ENCODE measurements at places on chromosomes 11 and 22.

DNA sequence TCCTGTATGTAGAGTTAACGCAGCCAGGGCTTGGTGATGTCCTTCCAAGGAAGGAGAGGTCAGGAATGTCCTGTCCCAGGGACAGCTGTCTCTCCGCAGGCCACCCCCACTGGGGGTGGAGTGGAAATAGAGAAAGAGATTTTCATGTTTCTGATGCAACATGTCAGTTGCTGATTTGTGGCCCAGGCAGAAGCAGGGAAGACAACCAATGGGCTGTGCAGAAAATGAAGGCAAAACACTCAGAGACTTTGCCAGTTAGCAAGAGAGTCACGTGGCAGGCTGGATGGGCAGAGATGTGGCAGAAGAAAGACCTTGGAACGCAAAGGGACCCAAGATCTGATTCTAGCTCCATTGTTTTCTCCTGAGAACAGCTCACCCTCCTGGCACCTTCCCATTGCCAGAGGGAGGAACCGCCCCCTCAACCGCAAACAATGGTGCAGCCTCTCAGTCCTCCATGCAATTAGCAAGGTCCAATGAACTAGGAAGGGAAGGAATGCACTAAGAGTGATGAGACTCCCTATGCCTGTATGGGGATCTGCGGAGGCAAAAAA lies 71.0 kb downstream of the SYN3 start:
- no peak for DNase-seq

DNA sequence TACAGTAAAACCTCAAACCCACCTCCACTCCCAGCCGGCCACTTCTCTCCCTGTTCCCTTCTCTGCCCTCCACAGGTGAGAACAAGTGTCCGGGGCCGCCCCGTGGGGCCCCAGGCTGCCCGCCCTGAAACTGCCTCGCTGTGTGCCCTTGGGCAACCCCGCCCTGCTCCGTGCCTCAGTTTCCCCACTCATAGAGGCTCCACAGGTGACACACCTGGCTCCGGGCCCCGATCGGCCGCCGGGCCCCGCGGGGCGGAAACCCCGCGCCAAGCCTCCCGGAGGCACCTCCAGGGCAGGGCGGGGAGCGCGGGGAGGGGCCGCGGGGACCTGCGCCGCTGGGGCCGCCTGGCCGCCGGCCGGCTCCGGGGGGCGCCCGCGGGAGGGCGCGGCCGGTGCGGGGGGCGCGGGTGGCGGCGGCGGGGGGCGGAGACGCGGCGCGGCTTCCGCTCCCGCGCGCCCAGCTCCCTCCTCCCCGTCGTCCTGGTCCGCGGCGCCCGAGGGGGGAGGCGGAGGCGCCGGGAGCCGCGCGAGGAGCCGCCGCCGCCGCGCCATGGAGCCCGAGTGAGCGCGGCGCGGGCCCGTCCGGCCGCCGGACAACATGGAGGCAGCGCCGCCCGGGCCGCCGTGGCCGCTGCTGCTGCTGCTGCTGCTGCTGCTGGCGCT lies at the start of gene LRP5:
Gene LRP5, plus strand, starts transcription at position 475 of the 663 bp plus-strand sequence. Its CDS starts 124 bp downstream, at position 599.
- peak; percentile 71 for DNase-seq

- no peak for DNase-seq
These were observed 23.2 kb downstream of the ADORA2A start for GRCh38 chr22:24450610-24451009.

DNA sequence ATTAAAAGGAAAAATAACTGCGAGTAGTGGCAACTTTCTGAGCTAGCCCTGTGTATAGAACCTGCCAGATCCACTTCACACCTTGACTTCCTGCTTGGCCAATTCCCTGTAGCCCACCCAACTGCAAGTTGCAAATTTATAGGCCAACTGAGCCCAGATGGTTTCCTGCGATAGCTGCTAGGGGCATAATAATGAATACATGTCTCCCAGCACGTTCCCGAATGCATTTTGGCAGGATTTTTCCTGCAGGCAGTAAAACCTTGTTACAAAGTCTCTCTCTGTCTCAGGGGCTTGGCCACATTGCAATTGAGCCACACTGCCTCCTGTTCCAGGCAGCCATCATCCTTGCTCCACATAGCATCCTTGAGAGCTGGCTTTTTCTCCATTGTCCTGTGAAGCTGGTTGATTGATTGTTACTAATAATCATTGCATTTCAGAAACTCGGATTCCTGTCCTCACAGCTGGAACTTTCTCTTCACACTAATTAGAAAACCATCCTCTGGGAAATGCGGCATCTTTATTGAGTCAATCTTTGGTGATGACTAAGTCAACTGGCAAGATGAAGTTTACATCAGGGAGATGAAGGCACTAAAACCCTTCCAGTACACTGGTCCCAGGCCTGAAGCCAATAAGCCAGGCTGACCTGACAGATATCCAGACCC lies 18.6 kb upstream of the LMO2 start:
- DNase-seq: no peak

GRCh38 chr11:69534166-69534530 lies 52.7 kb downstream of the LINC01488 start:
- no peak for DNase-seq

DNA sequence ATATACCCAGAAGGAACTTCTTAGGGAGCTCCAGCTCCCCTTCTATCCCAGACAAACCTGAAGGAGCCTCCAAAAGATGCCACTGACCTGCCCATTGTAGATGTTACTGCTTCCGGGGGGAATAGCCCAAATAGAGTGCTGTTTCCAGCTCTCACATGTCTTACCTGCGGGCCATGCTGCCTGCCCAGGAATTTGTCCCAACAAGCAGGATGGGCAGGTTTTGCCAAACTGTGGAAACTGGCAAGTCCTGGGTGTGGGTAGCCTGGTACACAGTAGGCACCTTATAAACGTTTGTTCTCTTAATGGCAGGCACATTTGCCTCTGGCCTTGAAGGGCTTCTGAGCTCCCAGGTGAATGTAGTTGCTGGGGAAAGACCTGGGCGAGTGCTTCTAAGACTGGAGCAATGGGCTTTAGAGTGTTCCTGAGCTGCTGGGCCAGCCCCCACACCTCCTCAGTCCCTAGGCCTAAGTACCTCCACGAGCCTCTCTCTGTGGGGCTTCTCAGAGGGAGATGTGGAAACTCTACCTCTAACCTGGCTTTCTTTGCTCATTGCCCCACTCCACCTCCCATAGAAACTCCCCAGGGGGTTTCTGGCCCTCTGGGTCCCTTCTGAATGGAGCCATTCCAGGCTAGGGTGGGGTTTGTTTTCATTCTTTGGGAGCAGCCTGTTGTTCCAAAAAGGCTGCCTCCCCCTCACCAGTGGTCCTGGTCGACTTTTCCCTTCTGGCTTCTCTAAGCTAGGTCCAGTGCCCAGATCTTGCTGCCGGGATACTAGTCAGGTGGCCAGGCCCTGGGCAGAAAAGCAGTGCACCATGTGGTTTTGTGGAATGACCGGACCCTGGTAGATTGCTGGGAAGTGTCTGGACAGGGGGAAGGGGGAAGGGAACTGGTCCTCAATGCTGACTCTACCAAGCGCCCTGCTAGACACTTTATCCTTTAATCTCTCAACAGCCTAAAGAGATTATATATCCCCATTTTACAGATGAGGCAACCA lies 37.2 kb downstream of the LIMK2 start:
- DNase-seq: no peak

DNA sequence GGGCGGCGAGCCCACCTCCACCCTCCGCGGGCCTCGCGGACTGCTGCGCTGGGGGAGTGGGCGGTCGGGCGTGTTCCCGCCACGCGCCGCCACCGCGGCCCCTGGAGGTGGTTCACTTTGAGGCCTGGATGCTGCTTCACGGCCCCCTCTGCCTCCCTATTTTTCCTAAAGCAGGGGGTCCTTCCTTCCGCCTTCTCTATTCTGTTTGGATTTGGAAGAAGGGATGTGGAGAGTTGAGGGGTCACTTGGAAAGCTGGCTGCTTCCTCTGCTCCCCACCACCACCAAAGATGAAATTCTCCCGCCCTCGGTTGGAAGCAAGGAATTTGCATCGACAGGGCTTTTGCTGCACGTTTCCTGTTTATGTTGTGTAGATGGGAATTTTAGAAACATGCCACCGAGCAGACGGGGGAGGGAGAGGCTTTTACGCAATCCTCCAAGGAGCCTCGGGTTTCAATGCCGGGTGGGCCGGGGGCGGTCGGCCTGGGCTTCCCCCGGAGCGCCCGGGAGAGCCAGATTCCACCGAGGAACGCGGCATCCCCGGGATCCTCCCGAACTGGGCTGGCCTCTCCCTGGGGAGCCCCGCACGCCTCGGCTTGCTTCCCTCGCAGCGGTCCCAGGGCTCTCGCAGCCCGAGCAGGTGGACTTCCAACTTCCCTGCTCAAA lies 403 bp upstream of the SBF2 start:
- no peak for DNase-seq

DNA sequence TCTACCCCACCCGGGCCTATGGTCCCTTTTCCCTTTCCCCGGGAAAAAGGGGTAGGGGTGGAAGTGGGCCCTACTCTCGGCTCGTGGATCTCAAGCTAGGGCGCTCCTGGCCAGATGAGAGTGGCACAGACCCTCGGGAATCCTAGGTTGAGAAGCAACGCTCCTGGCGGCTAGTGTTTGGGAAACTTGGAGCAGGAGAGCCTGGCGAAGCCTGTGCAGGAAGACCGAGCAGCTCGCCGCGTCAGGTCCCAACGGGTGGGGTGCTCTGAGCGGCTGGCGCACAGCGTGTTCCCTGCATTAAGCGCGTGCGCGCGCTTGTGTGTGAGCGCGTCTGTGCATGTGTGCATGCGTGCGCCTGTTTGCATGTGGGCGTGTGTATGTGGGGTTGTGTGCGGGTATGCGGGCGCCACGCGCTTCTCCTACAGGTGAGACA lies 7.1 kb upstream of the FLI1 start:
- DNase-seq: peak; percentile 82

DNA sequence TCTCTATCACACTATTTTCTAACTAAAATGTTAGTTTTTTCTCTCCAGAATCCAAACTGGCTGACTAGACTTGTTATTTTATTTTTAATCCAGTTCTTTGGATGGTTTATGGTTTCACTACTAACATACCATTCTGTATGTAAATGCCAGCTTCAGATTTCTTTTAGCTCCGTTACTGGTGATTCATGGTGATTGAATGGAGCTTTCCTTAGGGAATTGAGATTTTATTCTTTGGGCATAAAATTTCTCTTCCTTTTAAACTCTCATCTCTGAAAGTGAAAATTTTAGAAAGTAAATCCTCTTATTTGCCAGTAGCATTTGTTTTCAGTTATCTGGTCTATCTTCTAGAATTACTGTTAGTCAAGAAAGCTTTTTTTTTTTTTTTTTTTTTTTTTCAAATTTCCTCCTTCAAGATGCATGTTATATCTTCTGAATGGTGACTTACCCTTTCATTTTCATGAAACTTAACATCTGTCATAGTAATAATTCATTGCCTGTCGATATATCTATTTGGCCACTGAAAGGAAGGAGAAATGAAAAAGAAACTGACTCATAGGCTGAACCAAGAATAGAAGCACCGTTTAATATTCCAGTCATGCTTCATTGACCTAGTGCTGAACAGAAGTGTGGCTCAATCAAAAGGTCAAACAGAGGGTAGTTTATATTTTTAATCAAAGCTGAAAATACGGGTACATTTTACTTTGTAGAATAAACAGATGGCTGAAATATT lies 6.4 kb downstream of the ENDOD1 start:
- no peak for DNase-seq

DNA sequence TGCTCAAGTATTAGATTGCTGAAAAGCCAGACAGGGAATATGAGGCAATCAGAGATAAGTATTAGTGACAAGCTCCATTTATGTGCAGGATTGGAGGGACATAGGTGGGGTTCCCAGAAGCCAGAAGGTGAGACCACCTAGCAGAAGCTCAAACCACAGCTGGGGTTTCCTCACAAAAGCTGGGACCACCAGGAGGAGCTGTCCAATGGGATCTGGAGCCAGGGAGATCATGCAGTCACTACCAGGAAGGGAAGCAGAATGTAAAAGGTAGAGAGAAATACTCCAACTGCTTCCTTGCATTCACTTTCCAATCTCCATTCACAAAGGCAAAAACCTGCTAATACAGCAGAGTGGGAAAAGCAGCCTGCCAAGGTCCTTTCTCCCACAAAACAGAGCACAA lies 5.2 kb upstream of the FSHB start:
- DNase-seq: no peak

DNA sequence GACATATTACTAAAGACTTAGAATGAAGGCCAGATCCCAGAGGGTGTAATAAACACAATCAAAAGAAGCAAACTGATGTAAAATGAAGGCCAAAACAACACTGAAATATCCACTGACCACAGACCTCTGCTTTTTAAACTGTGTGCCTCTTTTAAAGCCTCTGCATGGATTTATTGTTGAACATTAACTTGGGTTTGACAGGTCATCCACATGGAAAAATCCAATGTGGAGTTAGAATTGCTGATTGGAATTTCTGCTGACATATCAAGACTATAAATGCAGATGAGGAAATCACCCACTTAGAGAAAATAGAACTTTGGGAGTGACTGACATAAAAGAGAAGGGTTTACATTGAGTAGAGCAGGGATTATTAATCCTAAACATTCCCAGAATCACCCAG lies 853.9 kb upstream of the RAG2 start:
- DNase-seq: no peak

GRCh38 chr11:38952698-38953097 lies 2354.7 kb upstream of the RAG2 start:
- DNase-seq: no peak

All from spinal cord (tissue), 10 donors.